ENCODE measurements at places on chromosomes 3 and 15.

GRCh38 chr3:195755391-195755790, 34.6 kb downstream of the MUC20 start:
- DNase-seq, result no peak

DNA sequence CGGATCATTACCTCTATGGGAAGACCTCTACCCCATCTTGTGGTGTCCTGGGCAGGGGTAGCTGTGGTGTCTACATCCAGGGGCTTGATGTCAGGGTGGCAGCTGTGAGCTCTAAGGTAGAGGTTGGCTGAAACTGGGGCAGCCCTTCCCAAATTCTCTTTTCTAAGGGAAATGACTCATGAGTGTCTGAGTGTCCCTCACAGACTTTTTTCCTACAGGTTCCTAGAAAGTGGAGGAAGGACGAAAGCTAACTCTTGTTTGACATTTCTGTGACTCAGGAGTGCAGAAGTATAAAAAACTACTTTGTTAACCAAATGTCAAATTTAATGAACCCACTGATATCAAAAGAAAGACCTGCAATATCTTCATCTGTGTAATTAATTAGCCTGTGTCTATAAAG, 481.5 kb downstream of the PDCD6IP start:
- DNase-seq, result no peak

DNA sequence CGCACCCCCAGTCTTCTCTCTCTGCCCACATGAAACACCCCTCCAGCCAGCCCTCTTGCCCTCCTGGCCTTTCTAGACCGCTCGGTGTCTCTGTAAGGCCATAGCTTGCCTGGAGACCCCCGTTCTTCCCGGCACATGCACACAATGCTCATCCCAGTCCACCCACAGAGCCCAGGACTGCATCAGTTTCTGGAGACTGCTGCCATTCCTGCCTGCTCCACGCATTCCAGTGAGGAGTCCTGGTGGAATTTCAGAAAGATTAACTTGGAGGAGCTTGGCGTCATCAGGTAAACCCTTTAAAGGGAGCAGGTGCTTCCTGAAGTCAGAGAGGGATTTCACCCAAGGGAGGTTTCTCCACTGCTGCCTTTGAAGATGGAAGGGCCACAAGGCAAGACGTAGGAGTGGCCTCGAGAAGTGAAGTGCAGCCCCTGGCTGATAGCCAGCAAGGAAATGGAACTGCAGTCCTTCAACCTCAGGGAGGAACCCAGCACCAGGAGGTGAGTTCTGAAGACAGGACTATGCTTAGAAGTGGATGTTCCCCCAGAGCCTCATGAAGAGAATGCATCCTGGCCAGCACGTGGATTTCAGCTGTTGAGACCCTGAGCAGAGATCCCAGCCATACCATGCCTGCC, 19.2 kb downstream of the SLC41A3 start:
- DNase-seq, result no peak

DNA sequence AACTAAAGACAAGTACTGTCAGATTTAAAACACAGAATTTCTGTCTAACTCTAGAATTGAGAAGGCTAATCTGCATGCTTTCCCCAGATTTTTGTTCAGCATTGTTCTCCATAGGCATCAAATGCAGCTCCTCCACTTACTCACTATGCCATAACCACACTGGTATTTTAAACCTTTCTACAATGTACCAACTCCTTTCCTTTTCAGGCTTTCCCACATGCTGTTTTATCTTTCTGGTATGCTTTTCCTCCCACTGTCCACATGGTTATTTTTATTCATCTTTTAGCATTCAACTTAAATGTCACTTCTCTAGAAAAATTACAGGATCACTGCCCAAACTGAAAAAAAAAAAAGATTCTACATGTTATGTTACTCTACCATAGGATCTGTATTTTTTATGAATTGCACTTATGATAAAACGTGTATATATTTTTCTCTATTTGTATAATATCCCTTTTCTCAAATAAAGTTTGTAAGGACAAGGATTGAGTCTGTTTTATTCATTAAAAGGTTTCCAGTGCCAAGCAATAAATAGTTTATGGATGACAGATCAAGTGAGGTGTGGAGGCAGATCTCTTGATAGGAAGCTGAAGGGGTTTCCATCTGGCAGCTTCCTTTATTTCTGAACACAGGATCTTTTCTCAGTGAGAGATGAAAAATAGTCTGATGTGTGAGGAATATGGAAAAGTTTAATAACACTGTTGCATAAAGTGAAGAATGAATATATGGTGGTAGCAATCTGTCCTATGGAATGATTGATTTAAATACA, 1064.5 kb downstream of the ZPLD1 start:
- no peak for DNase-seq

- DNase-seq, result no peak
Measured at GRCh38 chr3:42012383-42012934, 50.6 kb upstream of the ULK4 start.

- DNase-seq, result no peak
Measured at GRCh38 chr3:38348903-38349302, 2.3 kb downstream of the XYLB start.

- no peak for DNase-seq
Measured at GRCh38 chr3:179175358-179175757, 27.2 kb downstream of the PIK3CA start.
